ENCODE measurements at places on chromosomes 16 and 17.

GRCh38 chr16:86359571-86359970 lies 150.8 kb upstream of the FOXF1 start:
- DNase-seq: no peak

DNA sequence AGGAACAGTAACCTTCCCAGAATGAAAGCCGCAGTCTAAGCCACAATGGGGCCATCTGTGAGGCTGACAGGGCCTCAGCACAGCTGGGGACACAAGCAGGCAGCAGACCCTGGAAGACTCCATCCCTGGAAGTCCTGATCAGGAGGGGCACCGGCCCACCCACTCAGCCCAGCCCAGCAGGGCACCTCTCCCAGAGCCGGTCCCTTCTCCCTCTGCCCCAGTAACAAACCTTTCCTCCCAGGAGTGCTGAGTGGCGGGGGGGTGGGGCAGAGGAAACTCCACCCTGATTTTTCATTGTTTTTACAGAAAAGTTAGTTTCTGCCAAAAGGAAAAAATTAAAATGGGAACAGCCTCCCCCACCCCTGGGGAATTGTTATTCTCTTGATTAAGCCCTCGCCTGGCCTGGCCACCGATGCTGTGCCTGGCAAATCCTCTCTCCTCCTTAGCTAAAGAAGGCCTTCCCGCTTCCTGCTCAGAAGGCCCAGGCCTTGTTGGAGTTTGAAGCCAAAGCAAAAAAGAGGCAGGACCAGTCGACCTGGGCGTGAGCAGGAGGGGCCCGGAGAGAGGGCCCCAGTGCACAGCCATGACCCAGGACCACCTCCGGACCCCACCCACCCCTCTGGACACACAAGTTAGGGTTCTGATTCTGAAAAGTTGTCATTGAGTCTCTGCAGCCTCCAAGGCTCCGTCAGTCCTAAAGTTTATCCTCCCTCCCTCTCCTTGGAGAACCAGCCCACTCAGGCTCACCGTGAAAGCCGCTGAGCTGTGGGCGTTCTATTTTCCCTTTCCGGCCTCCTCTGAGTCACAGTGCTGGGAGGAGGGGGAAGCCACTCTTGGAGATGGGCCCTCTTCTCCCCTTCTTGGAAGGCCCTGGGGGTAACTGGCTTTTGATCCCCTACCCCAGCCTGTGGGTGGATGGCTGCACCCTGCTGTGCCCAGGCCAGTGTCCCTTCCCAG lies 128.4 kb upstream of the TNRC6C start:
- no peak for DNase-seq

GRCh38 chr17:72024457-72024856 lies 96.4 kb upstream of the SOX9 start:
- no peak for DNase-seq

DNA sequence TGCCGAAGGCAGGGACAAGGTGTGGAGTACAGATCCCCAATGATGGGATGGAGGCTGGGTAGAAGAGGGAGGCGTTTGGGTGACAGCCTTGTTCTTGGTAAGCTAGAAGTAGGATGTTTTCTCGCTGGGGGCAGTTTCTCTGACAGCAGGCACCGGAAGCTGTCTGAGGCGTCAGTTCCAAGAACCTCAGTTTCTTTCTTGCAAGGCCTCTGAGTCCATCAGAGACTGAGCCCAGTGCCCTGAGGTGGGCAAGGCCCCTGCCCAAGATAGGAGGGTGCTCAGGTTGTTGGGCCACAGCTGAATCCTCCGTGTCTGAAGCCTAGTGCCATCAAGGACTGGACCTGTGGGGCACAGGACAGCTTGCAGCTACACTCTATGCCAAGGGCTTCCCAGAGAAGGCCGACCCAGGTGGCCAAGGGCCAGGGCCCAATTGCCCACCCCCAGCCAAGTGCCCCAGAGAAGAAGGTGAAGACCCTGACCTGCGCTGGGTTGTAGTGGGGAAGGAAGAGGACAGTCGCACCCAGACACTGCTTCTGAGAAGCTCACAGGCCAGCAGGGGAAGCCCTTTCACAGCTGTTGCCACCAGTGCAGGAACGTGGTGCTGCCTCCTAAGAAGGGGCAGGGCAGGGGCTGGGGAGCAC lies 13.1 kb downstream of the CYB5D2 start:
- DNase-seq: no peak

DNA sequence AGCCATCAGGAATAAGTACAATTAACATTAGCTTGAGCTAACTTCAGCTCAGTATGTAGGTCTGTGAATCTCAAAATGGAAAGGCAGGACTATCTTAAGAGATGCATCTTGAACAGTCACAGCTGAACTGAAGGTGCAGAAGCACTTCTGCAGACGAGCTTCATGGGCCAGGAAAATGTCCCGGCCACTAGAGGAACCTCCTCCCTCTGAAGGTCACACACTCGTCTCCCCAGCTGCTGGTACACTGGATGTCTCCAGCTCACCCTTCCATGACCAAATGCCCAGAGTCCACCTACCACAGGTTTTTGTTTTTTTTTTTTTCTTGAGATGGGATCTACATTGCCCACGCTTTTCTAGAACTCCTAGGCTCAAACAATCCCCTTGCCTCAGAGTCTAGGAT lies 33.2 kb downstream of the WDR59 start:
- DNase-seq: no peak

GRCh38 chr17:57092779-57093178 lies 7.7 kb downstream of the AKAP1 start:
- no peak for DNase-seq

DNA sequence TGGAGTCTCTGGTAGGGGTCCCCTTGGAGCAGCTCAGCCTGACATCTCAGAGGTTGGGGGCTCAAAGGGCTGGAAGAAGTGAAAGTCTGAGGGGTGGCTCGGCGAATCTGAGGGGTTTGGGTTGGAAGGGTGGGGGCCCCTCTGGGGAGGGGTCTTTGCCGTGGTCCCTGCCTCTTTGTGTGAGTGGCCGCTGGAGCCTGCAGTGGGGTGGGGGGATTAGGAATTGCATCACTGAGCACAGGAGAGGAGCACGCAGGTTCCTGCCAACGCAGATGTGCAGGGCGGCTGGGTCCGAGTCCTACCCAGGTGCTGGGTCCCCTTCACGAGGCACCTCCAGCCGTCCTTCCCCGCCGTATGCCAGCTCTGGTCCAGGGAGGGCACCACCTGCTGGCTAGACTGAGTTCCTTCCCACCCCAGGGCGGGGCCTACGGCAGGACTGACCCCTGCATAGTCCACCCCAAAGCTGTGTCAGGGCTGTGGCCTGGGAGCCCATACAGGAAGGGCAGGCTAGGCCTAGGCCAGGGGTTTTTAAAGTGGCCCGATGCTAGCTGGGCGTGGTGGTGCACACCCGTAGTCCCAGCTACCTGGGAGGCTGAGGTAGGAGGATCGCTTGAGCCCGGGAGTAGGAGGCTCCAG lies 9.9 kb downstream of the FMNL1 start:
- no peak for DNase-seq

- DNase-seq: no peak
These were observed 70.0 kb upstream of the NKD1 start for GRCh38 chr16:50478075-50478772.

DNA sequence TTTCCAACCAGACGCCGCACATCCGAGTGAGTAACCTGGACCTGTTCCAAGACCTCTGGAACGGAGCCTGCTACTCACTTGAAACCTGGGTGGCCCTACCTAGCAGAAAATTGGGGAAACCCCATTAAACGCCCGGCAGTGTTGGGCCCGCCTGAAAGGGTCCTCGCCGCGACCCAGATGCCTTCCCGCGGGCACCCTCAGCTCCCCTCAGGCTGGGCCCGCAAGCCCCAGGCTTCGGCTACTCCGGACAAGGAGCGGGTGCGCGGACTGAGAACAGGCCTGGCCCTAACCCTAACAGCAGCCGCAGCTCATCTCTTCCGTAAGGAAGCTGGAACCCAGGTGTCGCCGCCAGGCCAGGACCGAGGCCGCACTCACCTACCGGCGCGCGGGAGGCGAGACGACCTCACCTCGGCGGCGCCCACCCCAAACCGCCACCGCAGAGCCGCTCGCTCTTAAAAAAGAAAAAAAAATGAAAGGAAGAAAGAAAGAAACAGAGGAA lies 344 bp downstream of the PSME3IP1 start:
- DNase-seq: peak; percentile 78

DNA sequence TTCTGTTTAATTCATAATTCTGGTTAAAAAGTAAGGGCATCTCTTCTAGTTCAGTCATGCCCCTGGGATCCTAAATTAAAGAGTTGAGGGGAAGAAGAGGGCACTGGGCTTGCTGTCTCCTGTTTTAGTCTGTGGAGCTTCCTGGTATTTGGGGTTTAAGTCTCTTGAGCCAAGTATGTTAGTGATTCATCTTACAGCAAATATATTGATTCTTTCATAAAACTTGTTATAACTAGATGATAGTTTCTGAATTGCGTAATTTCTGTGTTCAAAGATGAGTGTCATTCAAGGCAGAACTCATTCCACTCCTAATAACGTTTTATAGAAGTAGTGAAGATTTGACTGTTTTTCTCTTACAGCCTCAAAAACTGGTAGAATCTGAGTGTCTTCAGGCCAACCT lies 1.7 kb downstream of the TXNDC17 start:
- no peak for DNase-seq

DNA sequence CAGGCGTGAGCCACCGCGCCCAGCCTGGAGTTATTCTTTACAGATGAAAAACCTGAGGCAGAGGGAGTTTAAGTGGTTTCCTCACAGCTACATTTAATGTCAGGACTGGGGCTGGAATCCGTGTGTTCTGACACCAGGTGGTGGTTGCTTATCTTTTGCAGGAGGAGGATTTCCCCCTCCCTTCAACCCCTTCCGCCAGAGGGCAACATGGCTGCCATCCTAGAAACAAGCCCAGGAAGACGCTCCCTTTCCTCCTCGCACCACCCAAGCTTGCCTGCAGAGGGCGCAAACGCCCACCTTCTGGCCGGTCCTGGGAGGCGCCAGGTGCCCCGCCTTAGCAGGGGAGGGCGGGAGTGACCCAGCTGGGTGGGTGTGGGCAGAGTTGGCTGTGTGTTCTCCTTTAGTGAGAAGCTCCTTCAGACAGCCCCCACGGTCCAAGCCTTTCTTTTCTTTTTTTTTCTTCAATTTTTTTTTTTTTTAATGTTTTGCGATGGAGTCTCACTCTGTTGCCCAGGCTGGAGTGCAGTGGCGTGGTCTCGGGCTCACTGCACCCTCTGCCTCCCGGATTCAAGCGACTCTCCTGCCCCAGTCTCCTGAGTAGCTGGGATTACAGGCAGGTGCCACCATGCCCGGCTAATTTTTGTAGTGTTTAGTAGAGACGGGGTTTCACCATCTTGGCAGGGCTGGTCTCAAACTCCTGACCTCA lies 9.9 kb upstream of the RAP1GAP2 start:
- peak; percentile 85 for DNase-seq

DNA sequence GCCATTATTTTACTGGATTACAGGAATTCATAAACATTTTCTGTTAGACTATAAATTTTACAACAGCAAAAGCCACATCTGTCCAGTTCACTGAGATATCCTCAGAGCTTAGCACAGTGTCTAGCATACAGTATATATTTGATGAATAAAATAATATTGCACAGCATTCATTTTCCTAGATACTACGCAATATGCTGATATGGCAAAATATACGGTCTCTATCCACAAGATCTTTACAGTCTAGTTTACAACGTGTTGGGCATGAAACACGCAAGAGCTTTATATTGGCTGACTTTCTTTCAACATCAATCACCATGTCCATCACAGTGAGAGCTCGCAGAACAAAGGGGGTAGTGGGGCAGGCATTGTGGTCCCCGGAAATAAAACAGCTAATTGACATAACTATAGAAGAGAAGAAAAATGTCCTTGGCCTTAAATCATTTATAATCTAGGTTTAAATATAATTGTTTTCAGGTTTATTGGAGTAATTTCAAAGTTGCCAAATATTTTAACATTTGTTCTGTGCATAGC lies 43.5 kb downstream of the ZNF652 start:
- DNase-seq: no peak

DNA sequence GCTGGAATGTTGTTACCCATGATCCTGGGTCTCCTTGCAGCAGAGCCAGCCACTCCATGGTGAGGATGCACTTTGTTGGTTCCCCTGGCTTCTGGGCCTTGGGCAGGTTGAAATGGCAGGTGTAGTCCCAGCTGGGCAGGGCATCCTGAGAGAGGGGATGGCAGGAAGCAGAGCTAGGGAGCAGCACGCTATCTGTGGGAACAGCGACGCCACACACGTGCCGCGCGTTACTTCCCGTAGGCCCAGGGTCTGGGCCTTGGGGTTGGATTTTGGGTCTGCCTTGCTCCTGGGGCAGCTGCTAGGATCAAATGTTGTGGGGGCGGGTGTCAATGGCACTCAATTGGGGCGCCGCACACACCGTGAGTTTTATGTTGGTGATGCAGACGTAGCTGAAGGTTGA lies 368.0 kb downstream of the CPPED1 start:
- DNase-seq: no peak

GRCh38 chr17:74457146-74457819 lies 9.2 kb upstream of the CD300A start:
- peak; percentile 83 for DNase-seq

DNA sequence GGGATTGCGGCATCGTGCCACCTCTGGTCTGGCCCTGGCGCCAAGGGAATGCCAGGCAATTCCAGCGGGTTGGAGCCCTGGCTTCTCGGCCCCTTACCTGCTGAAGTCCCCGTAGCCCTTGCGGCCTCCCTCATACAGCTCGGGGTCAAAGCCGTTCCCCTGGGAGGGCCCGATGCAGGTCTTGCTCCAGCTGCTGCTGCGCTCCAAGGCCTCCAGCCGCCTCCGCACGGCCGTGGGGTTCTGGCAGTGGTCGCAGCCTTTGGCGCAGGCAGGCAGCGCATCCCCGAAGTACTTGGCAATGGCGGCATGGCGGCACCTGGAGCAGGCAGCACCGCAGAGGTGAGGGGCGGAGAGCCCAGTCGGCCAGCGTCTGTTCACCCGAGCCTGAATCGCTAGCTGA lies 1.9 kb upstream of the SMIM5 start:
- DNase-seq: no peak

DNA sequence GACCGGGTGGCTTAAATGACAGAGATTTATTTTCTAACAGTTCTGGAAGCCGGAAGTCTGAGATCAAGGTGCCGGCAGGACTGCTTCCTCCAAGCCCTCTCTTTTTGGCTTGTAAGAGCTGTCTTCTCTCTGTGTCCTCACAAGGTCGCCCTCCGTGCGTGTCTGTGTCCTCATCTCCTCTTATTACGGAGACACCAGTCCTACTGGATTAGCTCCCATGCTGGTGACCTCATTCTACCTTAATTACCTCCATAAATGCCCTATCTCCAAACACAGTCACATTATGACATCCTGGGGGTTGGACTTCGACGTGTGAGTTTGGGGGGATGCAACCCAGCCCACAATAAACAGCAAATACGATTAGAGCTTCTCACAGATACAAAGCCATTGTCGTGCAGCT lies 161.5 kb downstream of the FOXL1 start:
- DNase-seq: no peak

GRCh38 chr17:1593630-1593931 lies 31.0 kb upstream of the PITPNA start:
- DNase-seq: no peak

DNA sequence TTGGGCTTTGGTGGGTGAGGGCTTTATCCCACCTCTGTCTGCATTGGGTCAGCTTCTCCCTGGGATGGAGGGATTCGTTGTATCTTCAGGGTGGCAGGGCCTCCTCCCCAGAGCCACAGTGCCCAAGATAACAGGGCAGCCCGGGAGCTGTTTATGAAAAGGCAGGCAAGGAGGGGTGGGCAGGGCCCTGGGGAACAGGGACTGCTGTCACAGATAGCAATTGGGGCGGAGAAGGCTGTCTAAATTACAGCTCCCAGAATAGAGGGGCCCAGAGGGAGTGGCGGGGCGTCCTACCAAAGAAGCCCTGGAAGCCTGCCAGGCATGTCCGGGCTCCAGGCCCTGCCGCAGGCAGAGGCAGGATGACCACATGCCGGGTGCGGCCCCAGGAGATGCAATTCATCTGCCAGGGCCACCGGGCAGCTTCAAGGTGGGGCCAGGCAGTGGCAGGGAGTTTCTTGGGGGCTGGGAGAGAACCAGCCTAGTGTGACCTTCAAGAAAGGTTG lies 18.8 kb upstream of the PHOSPHO1 start:
- no peak for DNase-seq

Data from NCI-H1417 (cell line).